ENCODE measurements at places on chromosomes 3 and 15.

GRCh38 chr3:109900783-109901182, 563.4 kb upstream of the DPPA4 start:
- no peak for DNase-seq

GRCh38 chr3:30282154-30282696, 324.2 kb upstream of the TGFBR2 start:
- DNase-seq = no peak

DNA sequence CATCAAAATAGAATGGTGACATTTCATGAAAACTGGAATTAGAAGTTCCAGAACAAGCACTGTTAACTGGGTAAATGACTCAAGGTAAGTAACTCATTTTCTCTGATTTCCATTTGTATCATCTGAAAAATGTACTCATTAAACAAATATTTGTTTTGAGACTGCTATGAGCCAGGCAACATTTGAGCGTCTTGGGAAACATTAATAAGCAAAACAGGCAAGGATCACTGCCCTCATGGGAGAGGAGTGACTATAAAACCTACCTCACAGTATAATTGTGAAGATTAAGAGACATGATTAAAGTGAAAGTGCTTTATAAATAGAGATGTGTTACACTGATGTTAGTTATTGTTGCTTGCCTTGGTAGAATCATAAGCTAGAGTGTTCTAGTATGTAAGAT, 711.8 kb upstream of the UBE2E2 start:
- DNase-seq = no peak

DNA sequence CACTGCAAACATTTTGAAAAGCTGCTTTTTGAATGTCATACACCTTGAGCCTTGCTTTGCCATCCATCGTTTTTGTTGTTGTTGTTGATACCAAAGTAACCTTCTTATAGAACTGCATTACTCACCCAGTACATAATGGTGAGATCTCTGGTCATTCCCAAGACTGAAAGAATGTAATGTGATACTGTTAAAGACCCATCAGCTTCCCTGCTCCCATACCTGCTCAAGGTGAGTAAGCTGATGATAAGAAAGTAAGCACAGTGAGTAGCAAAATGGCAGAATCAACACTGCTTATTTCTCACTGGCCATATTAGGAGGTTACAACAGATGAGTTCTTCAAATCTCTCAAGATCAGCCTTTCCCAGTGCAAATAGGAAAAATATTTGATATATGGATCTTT, 89.8 kb downstream of the CADPS start:
- no peak for DNase-seq

DNA sequence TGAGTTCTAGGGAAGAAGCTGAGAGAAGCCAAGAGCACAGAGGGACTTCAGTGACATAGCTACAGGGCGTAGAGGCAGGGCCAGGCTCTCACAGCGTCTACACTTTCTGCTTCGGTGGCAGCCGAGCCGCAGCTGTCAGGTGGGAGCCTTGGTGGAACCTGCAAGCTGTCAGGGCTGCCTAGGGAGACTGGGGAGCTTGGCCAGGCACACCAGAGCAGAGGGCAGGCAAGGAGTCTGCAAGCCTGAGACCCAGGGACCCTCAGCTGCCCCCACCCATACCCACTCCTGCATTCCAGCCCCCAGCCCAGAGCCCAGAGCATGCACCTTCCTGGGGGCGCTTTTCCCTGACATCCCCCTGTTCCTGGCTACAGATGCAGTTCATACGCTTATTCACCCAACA, 13.4 kb upstream of the KLF15 start:
- no peak for DNase-seq

DNA sequence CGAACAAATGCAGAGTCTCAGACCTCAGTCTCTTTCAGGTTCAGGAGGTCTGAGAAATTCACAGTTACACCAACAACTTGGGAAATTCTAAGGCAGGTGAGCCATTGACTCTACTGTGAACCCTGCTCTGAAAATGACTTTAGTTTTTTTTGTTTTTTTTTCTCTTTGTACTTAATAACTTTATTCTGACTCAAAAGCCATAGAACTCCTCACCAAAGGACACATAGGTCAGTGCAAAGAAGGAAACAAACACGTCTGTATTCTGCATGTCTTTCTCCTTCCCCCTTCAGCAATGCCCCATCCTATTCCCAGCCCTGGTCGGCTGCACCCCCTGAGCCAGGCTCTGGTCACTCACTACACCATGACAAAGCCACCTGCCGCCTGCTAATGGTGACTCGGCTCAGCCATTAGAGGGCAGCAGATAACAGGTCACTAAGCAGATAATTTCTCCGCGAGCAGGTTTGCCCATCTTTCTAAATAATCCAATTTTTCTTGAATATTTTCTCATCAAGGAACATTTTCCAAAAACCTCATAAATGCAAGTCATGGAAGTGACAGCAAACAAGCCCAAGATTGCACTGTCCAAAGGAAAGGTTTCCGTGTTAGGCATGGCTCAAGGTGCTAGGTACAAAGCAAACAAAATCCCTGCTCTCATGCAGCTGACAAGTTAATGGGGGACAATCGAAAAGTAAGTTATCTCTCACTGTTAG, 37.7 kb downstream of the TM4SF4 start:
- DNase-seq = no peak

DNA sequence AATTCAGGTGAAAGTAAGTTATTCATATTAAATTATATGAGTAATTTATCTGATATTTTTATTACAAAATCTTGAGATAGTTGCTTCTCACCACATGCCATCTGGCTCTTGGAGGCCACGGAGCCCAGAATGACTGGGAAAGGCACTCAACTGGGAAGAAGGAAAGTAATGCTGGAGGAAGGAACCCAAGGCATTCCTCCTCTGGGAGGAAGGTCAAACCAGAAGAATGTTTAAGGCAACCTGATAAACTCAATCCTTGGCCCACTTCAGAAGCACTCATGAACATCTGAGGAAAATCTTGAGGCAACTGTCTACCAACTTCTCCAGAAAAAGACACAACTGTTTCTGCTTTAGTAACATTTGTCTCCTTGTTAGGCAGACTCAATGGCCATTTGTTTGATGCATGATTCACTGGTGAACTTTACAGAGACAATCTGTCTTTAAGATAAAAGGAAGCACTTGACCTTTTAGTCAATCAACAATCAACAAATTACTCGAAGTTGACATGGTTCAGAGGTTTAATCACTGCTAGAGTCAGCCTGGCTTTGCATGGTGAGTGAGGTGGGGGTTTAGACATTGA, 261.4 kb upstream of the MME start:
- DNase-seq = no peak

Data from activated gamma-delta T cell (primary cell).